Activated CD8-positive, alpha-beta memory T cell treated with anti-CD3 and anti-CD28 coated beads for 4 hours (primary cell): ENCODE measurements at places on chromosomes 12 and 14.

DNA sequence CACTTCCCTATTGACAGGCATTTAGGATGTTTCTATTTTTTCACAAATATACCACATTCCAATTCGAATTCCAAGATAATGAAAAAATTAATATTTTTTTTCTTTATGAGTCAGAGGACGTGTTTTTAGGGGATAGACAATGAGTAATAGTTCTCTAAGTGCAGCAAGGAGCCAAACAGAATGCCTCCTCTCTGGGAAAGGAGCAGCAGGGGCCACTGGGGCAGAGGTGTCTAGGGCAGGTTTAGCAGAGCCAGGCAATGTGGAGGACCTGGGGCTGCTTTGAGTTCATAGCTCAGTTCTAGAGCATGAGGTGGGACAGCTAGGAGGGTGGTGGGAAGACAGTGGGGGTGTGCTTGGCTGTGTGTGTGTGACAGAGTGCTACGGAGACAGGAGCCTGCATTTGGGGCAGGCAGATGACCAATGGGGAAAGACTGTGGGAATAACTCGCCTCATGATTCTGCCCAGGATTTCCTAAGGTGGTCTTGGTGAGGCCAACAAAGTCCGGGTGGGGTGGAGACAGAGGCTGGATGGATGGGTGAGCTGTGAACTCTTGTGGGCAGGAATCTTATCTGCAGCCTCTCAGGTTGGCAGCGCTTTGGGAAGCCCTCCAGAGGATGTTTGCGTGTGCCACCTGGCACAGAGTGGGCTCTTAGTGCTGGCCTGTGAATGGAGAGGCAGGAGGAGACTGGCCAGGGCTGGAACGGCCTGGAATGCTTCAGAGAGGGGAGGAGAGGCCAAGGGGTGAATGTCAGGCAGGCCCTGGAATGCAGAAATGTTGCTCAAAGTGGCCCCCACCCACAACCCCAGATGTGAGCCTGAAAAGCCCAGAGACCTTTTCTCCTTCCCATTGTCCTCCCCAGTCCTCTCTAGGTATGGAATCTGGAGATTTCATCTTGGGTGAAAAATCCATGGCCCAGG, 2.4 kb upstream of the KRT7 start:
- DNase-seq = no peak

- DNase-seq = no peak
Observed at GRCh38 chr12:33245434-33245833, 194.2 kb downstream of the SYT10 start.

DNA sequence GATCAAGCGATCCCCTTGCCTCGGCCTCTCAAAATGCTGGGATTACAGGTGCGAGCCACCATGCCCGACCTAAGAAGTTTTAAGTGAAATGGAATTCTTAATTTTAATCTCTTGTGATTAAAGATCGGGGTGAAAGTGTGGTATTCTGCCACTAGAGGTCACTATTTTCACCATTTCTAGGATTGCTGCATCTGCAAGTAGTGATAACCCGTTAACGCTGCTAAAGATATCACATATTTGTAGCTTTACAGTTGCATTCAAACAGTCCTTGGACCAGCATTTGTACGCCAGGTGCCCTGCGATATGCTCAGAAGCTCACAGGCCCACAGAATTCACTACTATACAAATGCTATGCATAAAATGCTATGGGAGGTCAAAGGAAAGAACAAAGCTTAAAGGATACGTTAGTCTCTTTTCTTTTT, 19.3 kb downstream of the CCDC62 start:
- no peak for DNase-seq

- DNase-seq = no peak
Observed at GRCh38 chr12:119692997-119693396, 25.1 kb downstream of the PRKAB1 start.

- peak; percentile 52 for DNase-seq
Observed at GRCh38 chr14:102088012-102088792, 1.4 kb upstream of the HSP90AA1 start.

- DNase-seq = no peak
Observed at GRCh38 chr14:45222485-45223262, 30.3 kb downstream of the MIS18BP1 start.

DNA sequence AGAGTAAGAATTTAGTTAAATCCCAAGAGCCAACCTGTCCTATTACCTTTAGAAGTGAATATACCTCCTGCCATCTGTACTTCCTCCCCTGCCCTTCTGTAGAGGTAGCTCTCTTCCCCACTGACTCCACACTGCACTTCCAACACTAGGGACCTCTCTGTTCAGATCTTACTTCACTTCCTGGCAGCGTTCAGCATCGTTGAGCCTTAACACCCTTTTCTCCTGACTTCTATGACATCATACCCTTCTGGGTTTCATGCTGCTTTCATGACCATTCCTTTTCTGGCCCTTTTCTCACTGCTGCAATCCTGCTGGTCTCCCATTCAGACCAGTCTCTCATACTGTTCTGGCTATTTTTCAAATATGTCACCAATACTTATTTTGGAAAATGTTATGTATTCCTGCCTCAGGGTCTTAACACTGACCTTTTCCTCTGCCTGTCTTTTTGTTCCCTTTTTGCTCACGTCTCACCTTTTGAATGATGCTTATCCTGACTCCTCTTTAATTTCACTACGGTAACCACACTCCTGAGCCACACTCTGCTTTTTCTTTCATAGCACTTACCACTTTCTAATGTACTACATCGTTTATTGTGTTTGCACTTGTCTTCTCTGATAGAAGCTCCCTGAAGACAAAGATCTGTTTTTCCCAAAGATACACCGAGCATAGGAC, 67.6 kb downstream of the PLEKHA5 start:
- DNase-seq = no peak

- DNase-seq = no peak
Observed at GRCh38 chr14:56150645-56151345, 32.6 kb downstream of the PELI2 start.

- DNase-seq = no peak
Observed at GRCh38 chr12:76976777-76977382, 88.5 kb downstream of the E2F7 start.

GRCh38 chr12:51845482-51845881, 3.0 kb downstream of the FIGNL2 start:
- no peak for DNase-seq

DNA sequence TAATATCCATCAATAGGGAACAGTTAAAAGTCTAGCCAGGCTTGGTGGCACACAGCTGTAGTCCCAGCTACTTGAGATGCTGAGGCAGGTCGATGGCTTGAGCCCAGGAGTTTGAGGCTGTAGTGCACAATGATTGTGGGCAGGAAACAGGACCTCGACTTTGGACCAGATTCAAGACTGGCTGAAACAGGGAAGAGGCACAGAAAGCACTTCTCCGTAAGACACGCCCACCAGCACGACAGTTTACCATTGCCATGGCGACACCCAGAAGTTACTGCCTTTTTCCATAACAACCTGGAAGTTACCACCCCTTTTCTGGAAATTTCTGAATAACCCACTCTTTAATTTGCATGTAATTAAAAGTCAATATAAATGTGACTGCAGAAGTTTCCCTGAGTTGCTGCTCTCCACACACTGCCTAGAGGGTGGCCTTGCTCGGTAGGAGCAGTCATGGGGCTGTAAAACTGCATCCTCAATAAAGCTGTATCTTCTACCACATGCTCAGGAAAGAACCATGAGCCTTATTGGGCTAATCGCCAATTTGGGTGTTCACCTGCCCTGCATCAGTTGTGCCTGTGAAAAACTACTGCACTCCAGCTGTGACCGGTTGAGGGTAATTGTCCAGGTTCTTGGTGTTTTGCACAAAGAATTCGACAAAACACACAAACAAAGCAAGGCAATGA, 4.6 kb upstream of the LRRC23 start:
- no peak for DNase-seq

- DNase-seq = peak; percentile 25
Observed at GRCh38 chr14:73633116-73634010, 11.4 kb upstream of the DNAL1 start.

DNA sequence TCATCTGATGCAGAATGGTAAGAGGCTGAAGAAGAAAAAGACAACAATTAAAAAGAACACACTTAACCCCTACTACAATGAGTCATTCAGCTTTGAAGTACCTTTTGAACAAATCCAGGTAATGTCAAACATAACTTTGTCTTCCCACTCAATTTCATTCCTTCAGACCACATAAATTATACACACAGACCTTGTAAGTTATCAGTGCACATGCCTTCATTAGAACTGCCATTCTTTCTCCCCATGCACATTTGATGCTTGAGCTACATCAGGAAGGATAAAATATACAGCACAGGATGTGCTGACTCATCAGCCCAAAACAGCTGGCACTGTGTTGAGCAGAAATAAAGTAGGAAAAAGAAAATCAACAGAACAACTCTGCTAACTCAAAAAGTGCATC, 246.7 kb downstream of the PAWR start:
- DNase-seq = no peak

- DNase-seq = no peak
Observed at GRCh38 chr14:74592476-74593201, 19.4 kb downstream of the LTBP2 start.

DNA sequence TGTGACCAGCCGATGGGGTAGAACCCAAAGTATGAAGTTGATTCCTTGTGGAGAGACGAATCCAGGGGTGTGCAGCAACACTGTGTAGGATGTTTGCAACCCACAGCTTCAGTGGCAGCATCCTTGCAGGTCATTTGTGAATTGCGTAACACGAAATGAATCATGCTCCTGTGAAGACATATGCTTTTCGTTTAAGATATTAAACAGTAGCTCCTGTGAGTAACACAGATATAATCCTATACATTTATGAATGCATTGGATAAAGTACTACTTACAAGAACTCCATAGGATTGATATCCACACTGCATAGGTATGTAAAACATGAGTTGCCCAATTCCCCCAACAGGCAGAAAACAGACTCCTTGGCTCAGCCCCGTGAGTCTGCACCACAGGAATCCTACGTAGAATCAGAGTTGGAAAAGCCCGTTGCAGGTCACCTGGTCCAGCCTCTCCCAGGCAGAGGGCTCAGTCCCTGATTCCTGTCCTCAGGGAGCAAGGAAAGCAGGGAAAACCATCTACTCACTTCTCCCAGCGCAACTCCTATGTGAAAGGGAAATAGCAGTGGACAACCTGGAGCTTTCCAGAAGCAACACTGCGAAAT, 75.8 kb downstream of the GPATCH2L start:
- DNase-seq = no peak

GRCh38 chr12:109762673-109763191, 49.1 kb downstream of the FAM222A start:
- no peak for DNase-seq

GRCh38 chr14:32675433-32675832, 263.2 kb upstream of the NPAS3 start:
- DNase-seq = no peak

GRCh38 chr12:3882896-3883564, 9.8 kb upstream of the PARP11 start:
- DNase-seq = no peak

GRCh38 chr12:129937426-129937825, 33.6 kb upstream of the TMEM132D start:
- DNase-seq = no peak
